ENCODE measurements at places on chromosomes 4 and X.
A peak's percentile ranks its signal among the peaks of the same experiment; 100 is the strongest.

- no peak for DNase-seq
These were observed 135.5 kb downstream of the REPS2 start for GRCh38 chrX:17081968-17082367.

GRCh38 chr4:111573386-111573785, 571.9 kb upstream of the FAM241A start:
- DNase-seq = no peak

GRCh38 chr4:17322514-17322913, 189.4 kb downstream of the QDPR start:
- DNase-seq = no peak

GRCh38 chr4:79626101-79626500, 218.1 kb upstream of the GK2 start:
- no peak for DNase-seq

- no peak for DNase-seq
These were observed 94.5 kb upstream of the APOOL start for GRCh38 chrX:84909151-84909550.

DNA sequence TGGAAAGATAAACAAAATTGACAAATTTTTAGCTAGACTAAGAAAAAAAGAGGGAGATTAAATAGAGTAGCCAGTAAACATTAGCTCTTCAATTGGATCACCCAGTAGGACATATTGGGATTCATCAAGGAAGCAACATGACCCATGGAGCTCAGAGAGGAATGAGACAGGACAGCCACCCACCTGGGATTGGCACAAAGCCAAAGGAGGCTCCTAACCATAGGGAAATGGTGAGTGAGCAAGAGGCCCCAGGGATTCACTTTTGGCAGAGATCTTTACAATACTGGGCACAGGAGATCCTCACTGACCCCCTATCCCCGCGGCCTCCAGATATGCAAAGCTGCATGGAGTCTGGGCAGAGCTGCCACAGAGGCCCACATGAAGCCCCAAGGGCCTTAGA, 34.8 kb upstream of the CXCL6 start:
- peak; percentile 28 for DNase-seq

- DNase-seq = no peak
These were observed 17.1 kb downstream of the USP46 start for GRCh38 chr4:52641854-52642563.

DNA sequence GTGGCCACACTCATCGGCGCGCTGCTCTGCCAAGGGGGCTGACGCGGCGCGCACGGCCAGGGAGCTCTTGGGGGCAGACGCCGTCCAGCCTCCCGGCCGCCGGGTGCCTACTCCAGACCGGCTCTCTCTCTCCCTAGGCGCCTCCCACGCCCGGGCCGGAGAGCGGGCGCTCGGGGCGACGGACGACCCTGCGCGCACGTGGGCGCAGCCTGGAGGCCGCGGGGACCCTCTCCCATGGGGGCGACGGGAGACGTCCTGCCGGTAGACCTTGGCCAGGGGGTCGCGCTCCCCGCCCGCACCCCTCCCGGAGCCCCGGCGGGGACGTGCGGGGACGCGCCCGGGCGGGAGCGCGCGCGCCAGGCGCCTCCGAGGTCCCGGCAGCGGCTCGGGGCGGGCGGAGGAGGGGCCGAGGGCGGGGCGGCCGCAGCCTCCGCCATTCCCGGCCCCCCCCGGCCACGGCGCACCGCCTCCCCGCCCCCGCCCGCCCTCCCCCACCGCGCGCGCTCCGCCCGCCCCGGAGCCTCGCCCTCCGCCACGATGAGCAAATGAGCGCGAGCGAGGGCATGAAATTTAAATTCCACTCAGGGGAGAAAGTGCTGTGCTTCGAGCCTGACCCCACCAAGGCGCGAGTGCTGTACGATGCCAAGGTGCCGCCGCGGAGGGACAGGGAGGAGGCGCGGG, at the start of gene MSL3:
TSS of gene MSL3 (plus strand) at position 519 of the 681 bp plus-strand sequence. CDS start at position 546, 27 bp downstream.
- DNase-seq = peak; percentile 77

DNA sequence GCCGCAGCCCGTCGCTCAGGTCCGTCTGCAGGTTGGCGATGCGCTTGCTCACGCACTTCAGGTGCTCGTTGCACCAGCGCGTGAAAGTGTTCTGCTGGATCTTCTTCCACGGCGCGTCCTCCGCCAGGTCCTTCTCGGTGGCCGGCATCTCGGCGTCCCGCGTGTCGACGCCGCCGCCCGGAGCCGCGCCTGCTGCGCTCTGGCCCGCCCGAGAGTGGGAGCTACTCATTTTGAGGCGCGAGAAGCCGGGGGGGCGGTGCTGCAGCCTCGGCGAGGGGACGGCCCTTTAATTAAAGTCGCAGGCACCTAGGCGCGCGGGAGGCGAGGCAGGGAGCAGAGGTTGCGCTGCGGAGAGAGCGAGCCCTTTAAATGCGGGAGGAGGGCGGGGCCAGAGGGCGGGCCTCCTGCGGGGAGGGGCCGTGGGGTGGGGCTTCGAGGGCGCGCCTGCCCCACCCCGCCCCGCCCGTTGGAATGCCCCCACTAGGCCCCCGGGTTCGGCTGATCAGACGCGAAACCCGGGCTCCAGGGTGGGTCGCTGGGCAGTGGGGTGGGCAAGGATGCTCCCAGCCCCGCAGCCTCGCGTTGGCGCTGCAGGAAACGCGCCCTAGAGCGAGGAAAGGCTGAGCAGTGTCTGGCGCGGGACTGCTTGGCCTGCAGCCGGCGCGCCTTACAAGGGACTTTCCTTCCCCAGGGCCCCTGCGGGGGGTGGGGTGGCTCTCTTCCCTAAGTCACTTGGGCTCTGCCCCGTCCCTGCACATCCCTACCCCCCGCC, 3.2 kb downstream of the FLNA start:
- peak; percentile 92 for DNase-seq

GRCh38 chr4:75922588-75922987, 18.2 kb downstream of the NAAA start:
- DNase-seq = no peak

- no peak for DNase-seq
These were observed 33.5 kb upstream of the AMOT start for GRCh38 chrX:112874175-112874574.

DNA sequence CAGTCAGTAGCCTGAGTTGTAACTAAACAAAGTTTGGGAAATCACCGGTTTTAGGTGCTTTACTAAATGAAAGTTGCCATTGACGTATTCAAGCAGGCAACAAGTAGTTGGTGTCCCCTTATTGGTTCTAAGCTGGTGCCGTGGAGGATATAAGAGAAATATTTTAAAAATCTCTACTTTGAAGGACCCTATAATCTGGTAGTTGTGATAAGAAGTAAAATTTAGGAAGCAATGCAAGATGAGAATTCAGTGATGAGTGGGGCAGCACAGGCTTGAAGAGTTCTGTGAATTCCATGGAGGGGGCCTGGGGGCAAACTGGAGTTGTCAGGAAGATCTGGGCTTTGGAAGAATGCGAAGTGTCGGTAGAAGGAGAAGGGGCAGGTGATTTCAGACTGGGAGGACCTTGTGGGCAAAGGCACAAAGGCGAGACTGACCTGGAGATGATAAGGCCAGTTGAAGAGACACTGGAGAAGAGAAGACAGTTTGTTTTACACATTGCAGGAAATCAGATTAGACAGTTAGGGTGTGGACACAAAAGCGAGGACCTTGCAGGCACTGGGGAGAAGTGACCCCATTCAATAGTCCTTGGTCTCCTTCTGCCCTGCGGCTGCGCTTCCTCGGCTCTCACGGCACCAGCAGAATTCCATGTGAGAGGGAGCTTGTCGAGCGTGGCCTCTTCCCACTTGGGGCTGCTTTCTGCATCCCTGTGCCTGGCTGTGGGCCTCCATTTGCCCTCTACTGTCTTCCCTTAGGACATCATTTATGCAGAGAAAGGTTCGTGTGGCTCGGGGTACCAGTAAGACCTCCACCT, 1.3 kb downstream of the RHOH start:
- peak; percentile 76 for DNase-seq

GRCh38 chrX:147476008-147476407, 435.7 kb upstream of the FMR1 start:
- DNase-seq = no peak

GRCh38 chrX:77404419-77404818, 42.8 kb upstream of the FGF16 start:
- DNase-seq = no peak

DNA sequence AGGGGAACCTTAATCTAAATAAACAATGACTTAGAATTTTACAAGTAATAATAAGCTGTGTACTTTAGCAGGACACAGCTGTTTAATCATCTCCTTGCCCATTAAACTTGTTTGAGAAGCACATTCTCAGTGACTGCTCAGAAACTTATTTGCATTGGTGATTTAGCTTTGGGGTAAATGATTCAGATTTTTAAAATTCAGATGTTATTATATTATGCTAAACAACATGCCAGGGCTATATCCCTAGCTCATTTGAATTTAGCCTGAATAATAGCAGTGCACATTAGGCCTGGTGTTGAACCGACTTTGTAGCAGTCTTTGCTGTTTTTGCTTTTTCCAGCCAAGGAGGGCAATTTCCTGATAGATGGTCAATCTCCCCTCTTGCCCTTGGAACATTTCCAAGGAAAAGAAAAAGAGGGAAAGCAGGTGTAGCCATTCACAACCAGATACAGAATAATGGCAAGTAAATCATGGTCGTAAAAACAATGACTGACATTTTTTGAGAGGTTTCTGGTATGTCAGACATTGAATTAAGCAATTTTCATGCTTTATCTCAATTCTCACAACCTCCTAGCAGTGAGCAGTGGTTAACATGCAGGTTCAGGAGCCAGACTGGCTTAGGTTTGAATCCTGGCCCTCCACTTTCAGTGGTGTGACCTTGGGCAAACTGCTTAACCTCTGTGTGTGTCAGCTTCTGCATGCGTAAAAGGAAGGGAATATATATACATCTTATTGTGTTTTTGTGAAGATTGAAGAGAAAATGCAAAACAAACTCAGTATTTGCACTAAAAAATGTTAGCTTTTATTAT, 16.8 kb downstream of the ARHGEF38 start:
- no peak for DNase-seq

DNA sequence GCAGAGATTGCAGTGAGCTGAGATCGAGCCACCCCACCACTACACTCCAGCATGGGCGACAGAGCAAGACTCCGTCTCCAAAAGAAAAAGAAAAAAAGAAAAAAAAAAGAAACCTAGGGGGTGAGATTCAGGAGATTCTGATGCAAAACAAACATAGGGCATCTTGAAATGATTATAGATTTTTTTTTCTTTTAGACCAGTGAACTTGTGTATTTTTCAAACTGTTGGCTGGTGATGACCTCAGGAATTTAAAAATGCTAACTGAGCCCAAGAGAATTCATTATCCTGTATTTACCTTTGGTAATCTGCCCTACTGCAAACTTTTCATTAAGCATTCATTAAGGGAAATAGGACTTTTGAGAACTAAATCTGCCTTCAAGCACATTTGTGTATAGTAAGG, 20.6 kb downstream of the ATP10D start:
- DNase-seq = no peak

DNA sequence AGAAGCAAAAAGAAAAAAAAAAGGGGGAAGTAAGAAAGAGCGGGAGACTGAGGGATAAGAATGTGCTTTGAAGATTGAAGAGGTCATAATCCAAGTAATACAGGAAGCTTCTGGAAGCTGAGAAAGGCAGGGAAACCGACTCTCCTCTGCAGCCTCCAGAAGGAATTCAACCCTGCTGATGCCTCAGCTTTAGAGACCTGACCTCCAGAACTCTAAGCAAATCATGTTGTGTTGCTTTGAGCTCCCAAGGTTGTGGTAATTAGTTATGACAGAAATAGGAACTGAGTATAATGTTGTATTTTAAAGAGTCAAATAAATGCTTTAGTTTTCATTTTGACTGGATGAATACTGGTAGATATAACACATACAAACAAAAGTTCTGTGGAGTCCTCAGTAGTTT, 48.0 kb upstream of the FAT1 start:
- DNase-seq = no peak

DNA sequence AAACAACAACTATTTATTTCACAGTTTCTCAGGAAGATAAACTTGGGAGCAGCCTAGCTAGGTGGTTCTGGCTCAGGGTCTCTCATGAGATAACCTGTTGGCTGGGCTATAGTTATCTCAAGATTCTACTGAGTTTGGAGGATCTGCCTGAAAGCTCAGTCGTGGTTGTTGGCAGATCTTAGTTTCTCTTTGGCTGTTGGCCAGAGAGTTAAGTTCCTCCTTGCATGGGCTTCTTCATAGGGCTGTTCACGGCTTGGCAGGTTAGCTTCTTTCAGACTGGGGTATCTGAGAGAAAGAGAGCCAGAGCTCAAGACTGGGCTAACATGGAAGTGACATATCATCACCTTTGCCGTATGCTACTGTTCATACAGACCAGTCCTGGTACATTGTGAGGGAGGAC, 28.7 kb downstream of the SEC24B start:
- DNase-seq = no peak

DNA sequence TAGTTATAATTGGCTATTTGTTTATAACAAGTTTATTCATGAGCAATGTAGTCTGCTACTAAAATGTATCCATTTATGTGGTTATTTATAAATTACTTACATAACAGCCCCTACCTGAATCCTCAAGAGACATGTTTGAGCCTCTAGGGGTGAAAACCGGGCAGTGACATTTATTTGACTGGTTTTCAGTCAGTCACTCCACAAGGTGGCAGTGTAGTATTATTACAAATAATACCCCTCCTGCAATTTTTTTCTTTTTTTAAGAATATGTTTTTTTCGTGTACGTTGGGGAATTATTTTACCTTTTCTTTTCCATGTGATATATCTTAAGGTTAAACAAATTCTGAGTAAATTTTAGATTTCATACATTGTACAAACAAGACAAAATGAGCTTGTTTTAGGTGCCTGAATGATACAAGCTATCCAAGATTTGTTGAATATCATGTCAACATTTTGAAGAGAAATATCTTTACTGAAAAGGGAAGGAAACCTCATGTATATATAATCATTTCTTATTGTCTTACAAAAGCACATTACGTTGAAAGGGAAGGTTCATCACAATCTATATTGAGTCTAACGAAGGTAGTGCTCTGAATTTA, 598.7 kb upstream of the TECRL start:
- DNase-seq = no peak

DNA sequence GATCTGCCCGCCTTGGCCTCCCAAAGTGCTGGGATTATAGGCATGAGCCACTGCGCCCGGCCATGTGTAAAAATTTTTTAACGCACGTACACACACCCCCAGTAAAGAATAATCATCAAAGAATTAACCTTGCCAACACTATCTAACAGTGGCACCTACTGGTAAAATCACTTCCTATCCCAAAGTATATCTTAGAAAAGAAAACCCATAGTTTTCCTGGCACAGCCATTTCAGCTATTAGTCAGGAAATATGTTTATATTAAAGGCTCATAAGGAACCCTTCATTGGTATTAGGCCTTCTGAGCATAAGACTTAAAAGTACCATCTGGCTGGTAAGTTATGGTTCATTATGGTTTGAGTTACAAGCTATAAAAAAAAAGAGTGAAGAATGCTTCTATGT, 14.1 kb downstream of the S100G start:
- DNase-seq = no peak

- no peak for DNase-seq
These were observed 159.7 kb upstream of the ATP6AP2 start for GRCh38 chrX:40420899-40421729.

DNA sequence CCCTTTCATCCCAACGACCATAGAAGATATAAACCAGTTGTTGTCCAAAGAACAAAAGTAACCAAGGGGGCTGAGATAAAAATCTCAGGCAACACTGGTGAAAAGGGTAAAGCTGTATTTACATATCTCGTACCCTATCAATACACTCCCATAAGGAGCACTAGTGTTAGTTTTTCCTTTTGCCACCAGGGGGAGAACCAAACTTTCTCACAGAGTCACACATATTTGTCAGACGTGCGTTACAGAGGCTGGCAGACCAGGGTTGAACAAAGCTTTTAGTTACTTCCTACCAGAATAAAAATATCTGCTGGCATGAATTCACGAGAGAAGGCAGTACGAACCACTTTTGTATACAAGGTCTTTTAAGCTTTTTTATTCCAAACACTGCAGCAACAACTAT, 88.3 kb downstream of the AMELX start:
- peak; percentile 10 for DNase-seq

- no peak for DNase-seq
These were observed 128.2 kb upstream of the WDFY3 start for GRCh38 chr4:85094735-85095134.
